ENCODE measurements at places on chromosomes 2 and 18. TPM values are rescaled to one million over a fixed set of nuclear protein-coding genes. Genes with fewer than 3 reads are reported as not detected.

- H3K27ac ChIP-seq: no peak overlapping the region
- no peaks in the 10 kb centered on the region for H3K27me3 ChIP-seq
- H3K4me3 ChIP-seq: no peak overlapping the region
Observed at GRCh38 chr2:198657512-198658121, 800.1 kb downstream of the SATB2 start.

GRCh38 chr2:30315391-30316063 lies 84.2 kb downstream of the LBH start:
- DNase-seq: no peak
- no peaks in the 10 kb centered on the region for H3K4me1 ChIP-seq
- H3K4me3 ChIP-seq: no peak overlapping the region
- no peak overlapping the region for H3K27ac ChIP-seq
- no peaks in the 10 kb centered on the region for H3K36me3 ChIP-seq

- no peak overlapping the region for H3K27ac ChIP-seq
- no peaks in the 10 kb centered on the region for H3K27me3 ChIP-seq
- H3K4me1 ChIP-seq: 0 out of 2 replicates have a peak, but pooled peaks cover 4% of the 10 kb centered on the region
- H3K36me3 ChIP-seq: peaks cover 24% of the 10 kb centered on the region
Observed at GRCh38 chr18:8788503-8789429, 83.4 kb downstream of the MTCL1 start.

DNA sequence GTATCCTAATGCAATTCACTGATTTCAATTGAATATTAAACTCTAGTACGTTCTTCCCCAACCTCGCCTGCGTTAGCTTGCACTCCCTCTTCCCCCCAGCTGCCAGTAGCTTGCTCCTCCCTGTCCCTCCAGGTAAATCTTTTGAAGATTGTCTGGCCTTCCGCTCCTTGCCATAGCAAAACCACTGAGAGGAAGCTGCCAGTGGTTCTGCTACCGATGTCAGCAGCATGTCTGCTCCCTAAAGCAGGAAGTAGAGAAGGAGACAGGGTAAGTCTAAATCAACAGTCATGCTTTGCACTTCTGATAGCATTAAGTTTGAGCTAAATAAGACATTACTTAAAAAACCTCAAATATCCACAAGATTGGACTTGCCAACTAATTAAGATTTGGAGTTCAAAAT lies 89.1 kb downstream of the SCN2A start:
- H3K4me3 ChIP-seq: no peak overlapping the region
- DNase-seq: no peak
- H3K27me3 ChIP-seq: no peaks in the 10 kb centered on the region
- no peaks in the 10 kb centered on the region for H3K36me3 ChIP-seq

DNA sequence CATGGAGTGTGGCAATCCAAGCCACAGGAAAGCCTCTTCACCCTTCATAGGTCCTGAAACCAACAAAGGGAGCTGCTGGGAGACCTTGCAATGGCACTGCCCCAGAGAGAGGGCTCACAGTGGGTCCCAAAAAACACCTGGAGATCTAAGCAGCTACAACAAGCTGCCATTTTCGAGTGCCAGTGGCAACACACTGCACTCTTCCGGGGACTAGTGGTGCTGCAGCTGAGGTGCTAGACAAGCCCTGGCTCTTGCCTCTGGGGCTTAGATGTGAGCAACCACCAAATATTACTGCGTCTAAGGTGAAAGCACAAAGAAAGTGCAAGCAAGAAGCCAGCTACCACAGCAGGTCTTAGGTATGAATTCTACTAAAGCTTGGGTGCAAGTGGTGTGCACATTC lies 192.9 kb downstream of the NOL4 start:
- no peaks in the 10 kb centered on the region for H3K4me1 ChIP-seq
- no peak for DNase-seq
- no peak overlapping the region for H3K4me3 ChIP-seq

- H3K36me3 ChIP-seq: no peaks in the 10 kb centered on the region
- H3K27ac ChIP-seq: no peak overlapping the region
- DNase-seq: no peak
- H3K4me1 ChIP-seq: no peaks in the 10 kb centered on the region
- H3K27me3 ChIP-seq: no peaks in the 10 kb centered on the region
Observed at GRCh38 chr2:115413791-115414190, 971.4 kb downstream of the DPP10 start.

The AQP12B gene
- not detected for total RNA-seq

- H3K27ac ChIP-seq: no peak overlapping the region
- no peaks in the 10 kb centered on the region for H3K27me3 ChIP-seq
- DNase-seq: no peak
- no peaks in the 10 kb centered on the region for H3K4me1 ChIP-seq
Observed at GRCh38 chr2:80126596-80127189, 177.9 kb downstream of the LRRTM1 start.

DNA sequence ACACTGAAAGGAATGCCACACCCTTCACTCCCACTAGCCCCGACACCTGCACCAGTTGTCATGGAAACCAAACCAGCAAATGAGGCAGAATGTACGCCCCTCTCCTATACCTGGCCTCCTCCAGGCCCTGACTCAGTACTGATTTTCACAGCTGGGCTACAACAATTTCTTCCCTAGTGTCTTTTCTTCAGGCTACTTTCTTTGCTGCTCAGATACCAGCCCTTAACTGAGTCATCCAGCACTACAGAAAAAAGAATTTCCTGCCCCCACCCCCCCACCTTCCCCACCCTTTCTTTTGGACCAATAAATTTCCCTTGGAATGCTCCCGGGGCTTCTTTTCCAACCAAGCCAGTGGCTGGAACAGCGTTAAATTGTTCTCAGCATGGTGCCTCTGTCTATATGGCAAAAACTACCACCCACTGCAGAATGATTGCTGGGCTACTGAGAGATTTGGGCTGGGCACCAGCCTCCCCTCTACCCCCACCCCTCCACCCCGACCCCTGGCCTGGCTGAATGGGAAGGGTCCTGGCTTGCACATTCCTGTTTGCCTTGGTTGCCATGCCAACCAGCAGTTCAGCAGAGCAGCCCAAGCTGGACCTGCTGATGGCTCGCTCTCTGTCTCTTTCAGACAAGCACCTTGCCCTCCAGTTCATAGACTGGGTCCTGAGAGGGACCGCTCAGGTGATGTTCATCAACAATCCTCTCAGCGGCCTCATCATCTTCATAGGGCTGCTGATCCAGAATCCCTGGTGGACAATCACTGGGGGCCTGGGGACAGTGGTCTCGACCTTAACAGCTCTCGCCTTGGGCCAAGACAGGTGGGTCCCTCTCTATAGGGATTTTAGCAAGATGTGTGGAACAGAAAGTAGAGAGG lies 11.3 kb downstream of the SLC14A2 start:
- H3K27ac ChIP-seq: no peak overlapping the region
- no peaks in the 10 kb centered on the region for H3K36me3 ChIP-seq
- H3K4me1 ChIP-seq: no peaks in the 10 kb centered on the region
- no peaks in the 10 kb centered on the region for H3K27me3 ChIP-seq
- no peak overlapping the region for H3K4me3 ChIP-seq

GRCh38 chr2:174122185-174122584 lies 126.1 kb downstream of the OLA1 start:
- H3K27ac ChIP-seq: no peak overlapping the region
- H3K4me3 ChIP-seq: no peak overlapping the region
- no peak for DNase-seq
- peaks cover 2% of the 10 kb centered on the region for H3K4me1 ChIP-seq
- no peaks in the 10 kb centered on the region for H3K27me3 ChIP-seq

All from H1 (cell line).